ENCODE measurements at places on chromosomes 4 and X. TPM values are rescaled to one million over a fixed set of nuclear protein-coding genes. Genes with fewer than 3 reads are reported as not detected.

The TSPYL2 gene
- 30.7 TPM for total RNA-seq

GRCh38 chrX:13449441-13449840, 120.0 kb upstream of the EGFL6 start:
- no peak for DNase-seq

The ZFP92 gene
- 0.27 TPM for total RNA-seq

The GK gene
- total RNA-seq = 2.8 TPM

GRCh38 chr4:3475713-3476260, 12.7 kb downstream of the DOK7 start:
- DNase-seq = no peak

DNA sequence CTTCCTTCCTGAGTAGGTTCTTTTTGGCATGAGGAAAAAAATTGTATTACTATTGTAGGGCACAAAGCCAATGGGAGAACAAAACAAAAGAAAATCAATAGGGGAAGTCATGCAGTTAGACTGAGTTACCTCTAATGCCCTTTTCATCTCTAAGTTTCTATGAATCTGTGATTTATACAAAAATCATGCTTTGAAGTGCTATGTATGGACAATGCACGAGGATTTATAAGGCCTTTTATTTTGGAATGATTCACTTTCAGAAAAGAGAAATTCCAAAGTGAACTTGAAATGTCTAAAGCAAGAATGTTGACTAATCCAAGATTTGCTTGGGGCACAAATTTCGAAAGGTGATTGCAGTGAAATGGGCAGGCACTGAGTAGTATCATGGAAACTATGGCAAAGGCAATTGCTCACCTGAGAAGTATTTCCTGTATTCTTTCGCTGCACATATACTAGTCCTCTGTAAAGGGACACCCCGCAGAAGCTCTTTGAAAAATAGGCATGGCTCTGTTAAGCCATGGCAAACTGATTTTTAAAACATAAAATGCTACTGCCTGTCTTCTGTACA, 52.8 kb downstream of the ADGRG4 start:
- DNase-seq = no peak

DNA sequence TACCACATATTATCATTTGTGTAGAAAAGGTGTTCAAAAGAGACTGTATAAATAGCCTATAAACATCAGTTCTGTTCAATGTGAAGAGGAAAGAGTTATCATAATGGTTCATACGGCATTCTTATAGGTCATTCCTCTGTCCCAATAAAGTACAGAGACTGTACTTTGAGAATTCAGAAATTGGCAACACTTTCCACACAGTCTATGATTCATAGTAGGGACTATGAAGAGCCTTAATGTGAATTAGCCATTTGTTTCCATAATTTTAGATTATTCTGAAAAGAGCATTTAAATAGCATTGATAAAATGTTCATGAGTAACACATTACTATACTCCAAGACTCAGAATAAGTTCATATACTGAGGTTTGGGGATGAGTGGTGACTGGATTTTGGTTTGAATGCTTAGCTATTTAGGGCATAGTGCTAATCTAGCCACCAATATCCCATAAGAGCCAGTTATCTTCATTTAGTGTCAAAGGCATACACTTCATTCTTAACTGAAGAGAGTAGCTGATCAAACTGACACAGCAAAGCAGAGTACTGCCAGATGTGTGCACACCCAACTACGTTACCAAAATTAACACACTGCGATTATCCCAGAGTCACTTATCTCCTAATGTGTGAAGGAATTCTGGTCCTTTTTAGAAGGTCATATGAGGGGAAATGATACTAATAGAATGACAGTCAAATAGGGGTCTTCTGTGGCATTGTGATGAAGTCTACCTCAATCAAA, 10.2 kb downstream of the ANK2 start:
- DNase-seq = no peak

- DNase-seq = no peak
These were observed 944.4 kb downstream of the PDHA2 start for GRCh38 chr4:96784336-96784735.

- no peak for DNase-seq
These were observed 98.9 kb upstream of the SH3RF1 start for GRCh38 chr4:169369634-169370033.

GRCh38 chrX:111431001-111431400, 19.0 kb upstream of the DCX start:
- DNase-seq = no peak

DNA sequence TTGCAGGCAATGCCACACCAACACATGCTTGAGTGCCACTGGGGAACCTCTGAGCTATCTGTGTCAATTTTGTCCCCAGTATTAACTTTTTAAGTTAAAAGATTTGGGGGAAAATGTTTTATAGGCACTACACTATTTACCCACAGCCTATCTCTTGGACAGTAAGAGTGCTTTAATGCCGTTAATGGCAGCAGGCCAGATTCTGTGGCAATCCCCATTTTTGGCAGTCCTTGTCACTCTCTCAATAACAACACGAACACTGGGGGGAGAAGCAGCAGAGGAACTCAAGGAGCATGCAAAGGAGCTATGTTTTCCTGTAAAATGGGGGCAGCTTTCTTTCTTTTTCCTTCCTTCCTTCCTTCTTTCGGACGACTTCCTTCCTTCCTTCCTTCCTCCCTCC, 168.6 kb downstream of the NSUN7 start:
- peak; percentile 53 for DNase-seq

All from astrocyte (in vitro differentiated cells and primary cell).